ENCODE measurements at places on chromosomes 12 and 14.

GRCh38 chr12:52975820-52976573, 27.1 kb downstream of the KRT18 start:
- DNase-seq = no peak

GRCh38 chr14:105465209-105466031, 9.2 kb upstream of the CRIP2 start:
- DNase-seq = no peak

GRCh38 chr14:31060253-31060875, 34.2 kb upstream of the STRN3 start:
- no peak for DNase-seq

- DNase-seq = no peak
Measured at GRCh38 chr14:56120091-56120691, 2.0 kb downstream of the PELI2 start.

DNA sequence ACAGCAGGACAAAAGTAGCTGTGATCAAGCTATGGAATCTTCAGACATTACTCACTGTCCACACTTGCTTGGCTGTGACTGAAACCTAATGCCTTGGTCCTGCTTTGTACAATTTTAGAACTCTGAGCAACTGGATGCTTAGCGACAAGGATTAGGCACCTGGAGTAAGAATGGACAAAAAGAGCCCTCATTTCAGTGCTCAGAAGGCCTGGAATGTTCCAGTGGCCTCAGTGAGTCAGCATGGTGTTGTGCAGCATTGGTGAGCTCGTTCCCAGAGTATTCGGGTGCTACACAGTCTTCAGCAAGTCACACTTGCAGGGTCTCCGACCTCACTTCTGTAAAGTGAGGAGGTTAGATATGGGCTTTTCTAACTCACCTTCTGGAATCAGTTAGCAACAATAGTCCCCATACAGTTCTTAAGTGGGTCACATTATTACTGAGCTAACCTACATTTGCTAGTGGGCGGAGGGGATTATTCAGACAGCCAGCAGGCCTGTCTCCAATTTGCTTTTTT, 108.0 kb upstream of the MDM1 start:
- no peak for DNase-seq

DNA sequence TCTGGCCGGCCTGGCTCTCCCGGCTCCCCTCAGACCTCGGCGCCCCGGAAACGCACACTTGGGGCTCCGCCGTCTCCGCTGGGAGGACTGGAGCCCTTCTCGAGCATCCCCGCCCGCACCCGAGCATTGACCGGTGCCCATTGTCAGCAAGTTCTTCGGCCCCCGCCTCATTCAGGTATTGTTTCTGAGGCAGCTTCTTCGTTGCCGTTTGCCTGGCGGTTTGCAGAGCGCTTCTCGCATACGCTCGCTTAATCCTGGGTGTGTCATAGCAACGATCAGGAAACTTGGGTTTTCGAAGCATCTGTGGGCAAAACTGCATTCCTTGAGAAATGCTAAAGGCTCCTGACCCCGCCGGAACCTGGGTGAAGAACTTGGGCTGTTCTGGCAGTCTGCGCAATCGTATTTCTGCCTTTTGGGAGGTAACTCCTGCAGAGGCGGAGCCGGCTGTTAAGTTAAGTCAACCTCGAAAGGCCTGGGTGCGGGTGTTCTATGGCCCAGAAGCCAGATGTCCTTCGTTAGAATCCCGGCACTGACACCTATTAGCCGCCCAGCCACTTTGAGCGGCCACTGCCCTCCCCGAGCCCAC, 518 bp downstream of the GSKIP start:
- DNase-seq = peak; percentile 55

DNA sequence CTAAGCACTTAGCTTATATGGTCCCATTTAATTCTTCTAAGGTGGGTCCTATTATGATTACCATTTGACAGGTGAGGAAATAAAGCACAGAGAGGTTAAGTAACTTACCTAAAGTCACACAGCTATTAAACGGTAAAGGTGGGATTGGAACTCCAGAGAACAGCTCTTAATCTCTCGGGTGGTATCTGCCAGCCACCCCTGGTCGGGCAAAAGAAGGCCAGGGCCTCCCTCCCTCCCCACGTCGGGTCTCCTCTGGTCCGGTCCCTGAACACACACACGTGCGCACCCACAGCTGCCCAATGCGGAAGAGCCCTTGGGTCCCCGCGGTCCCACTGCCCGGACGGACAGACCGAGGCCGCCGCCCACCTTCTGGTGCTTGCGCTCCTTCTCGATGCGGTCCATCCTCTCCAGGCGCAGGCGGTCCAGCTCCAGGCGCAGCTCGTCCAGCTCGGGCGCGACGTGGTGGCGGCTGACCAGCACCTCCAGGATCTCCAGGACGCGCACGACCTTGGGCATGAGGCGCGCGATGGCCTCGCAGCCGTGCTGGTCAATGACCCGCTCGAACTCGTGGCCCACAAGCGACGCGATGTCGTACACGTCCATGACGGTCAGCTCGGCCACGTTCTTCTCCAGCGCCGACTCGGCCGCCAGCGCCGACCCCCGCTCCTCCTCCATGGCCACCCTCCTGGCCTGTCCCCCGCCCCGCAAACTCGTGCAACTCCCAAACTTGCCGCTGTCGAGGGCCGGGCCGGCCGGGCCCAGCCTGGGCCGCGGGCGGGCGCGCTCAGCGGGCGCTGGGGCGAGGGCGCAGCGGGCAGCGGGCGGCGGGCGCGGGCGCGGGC, 490 bp downstream of the RILPL1 start:
- DNase-seq = peak; percentile 3

GRCh38 chr12:41189395-41190251, 1.5 kb downstream of the PDZRN4 start:
- no peak for DNase-seq

DNA sequence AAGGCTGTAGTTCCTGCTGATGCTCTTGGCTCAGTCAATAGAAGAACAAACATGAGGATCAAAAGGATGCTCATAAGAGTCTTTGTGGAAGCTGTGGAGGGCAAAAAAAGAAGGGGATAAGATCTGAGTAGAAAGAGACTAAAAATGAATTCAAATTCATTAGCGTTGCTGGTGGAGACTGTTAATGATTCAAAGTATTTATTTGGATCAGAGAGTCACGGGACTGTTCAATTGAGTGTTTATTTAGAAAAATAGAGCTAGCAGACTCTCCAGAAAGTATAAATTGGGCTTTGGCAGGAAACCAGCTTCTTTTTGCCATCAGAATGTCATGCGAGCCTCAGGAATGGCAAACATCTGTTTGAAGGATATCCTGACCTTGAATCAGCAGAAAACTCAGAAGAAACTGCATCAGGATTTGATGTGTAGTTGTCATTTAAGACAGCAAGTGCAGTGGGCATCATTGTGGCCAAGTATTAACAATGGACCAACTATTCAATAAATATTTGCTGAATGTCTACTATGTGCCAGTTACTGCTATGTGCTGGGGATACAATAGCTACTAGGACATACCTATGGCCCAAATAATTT, 126.4 kb downstream of the TBC1D30 start:
- no peak for DNase-seq

- DNase-seq = no peak
Measured at GRCh38 chr14:60639674-60640073, 9.6 kb downstream of the SIX1 start.

GRCh38 chr12:76340680-76341435, 7.4 kb downstream of the BBS10 start:
- DNase-seq = no peak

DNA sequence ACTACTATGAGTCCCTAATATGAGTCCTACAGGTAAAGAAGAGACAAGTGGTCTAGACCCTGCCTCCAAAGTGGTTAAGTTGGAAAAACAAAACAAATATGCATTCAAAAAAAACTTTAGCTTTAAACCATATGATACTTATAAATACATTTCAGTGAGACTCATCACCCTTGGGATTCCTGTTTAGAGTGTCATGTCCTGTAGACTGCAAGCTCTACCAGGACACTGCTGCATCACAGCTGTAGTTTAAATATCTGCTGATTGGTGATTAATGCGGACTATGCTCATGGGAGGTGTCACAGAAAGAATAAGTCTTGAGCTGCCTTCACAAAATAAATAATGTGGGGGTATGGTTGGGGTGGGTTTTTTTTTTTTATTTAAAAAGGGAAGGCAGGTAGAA, 8.8 kb upstream of the LGR5 start:
- no peak for DNase-seq

GRCh38 chr12:24408305-24408704, 458.8 kb upstream of the SOX5 start:
- peak; percentile 14 for DNase-seq

DNA sequence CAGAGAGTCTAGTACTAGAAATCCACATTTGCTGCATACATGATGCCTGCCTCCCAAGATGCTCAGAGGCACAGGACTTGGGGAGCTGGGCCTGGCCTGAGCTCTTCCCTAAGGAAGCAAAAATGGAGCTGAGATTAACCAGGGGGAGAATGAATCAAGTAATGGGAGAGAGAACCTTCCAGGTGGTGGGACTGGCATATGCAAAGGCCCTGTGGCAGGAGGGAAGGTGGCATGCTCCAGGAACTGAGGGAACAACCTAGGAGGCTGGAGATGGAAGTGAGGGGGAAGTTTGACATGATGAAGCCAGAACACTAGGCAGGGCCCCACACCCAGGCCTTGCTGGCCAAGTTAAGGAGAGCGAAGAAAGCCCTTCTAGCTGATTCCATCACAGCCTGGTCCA, 23.3 kb downstream of the TMEM63C start:
- DNase-seq = no peak

GRCh38 chr12:103779410-103780092, 61.5 kb downstream of the NT5DC3 start:
- DNase-seq = no peak

- no peak for DNase-seq
Measured at GRCh38 chr12:119786539-119786938, 90.6 kb downstream of the CIT start.

DNA sequence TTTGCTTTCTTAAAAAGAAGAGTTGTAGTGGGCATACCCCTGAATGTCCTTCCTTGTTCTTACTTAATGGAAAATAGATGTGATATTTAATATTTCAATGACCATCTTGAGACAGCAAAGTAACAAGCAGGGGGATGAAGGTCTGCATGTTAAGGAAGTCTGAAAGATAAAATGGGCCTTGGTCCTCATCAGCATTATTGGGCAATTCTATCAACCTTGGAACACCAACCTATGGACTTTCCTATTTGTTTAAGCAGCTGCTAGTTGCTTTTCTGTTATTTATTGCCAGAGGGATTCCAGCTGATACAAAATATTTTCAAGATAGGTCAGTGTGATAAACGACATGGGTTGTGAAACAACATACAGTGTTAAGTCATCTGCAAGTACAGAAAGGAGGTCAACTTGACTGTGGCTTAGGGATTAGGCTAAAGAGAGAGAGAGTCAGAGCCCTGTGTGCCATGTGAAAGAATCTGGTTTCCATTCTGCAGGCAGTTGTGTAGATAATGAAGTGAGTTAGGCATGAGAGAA, 16.4 kb upstream of the A2M start:
- no peak for DNase-seq

GRCh38 chr12:127885954-127886750, 380.8 kb upstream of the TMEM132C start:
- no peak for DNase-seq

GRCh38 chr14:104865631-104866441, 768 bp downstream of the CEP170B start:
- DNase-seq = peak; percentile 30

- no peak for DNase-seq
Measured at GRCh38 chr14:71204768-71205167, 297.5 kb downstream of the PCNX1 start.

DNA sequence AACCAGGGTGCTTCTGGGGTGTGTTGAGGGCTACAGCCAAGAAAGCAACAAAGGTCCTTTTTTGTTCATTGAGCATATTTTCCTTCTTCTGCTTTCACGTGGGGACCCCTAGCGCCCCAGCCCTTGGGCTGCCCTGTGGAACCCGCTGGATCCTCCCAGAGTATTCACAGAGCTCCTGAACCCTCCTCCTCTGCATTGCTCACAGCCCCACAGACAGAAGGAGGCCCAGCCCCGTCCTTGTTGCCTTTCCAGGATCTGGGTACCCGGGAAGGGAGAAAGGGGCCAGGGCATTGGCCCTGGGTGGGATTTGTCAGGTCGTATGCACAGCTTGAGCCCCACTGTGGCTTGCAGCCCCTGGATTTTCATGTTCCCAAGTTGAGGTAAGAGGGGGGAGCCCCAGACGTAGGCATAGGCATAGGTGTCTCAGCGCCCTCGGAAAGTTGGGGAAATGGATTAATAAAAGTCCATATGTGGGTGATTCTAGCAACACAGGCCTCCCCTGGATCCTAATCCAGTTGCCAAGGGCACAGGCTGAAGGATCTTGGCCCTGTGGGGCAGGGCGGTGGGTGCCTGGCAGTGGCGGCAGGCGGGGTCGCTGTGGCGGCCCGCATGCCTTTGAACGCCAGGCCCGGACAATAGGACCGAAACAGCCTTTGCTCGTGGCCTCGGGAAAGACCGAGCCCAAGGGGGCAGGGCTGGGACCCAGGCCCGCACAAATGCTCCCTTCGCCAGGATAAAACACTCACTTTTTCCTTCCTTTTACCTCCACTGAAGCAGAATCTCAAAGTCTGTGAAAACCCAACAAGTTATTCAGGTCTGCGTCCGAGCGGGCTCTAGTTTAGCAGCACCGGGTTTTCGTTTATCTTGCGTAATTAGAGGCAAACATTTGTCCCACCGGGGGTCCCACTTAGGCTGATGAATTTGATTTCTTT, 3.0 kb upstream of the HOXC10 start:
- DNase-seq = no peak

DNA sequence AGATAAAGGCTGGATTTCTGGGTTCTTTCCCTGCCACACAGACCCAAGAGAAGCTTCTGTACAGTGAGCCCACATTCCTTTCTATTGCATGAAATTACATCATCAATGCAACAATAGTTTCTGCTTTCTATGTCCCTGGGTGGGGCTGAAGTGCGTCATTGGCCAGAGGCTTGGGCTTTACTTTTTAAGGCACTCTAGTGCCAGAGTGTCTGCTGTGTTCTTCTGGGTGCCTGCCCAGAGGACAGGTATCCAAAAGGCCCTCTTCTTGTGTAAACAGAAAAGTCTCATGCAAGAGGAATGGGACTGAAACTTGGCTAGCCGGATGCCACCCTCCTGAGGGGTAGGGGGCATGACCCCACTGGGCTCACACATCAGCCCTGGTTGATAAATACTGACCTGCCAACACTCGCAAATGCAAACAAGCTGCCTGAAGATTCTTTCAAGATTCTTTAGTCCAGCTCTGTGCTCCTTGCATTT, 5.9 kb downstream of the KRT86 start:
- DNase-seq = no peak

- DNase-seq = no peak
Measured at GRCh38 chr14:44833376-44834060, 128.2 kb downstream of the KLHL28 start.

DNA sequence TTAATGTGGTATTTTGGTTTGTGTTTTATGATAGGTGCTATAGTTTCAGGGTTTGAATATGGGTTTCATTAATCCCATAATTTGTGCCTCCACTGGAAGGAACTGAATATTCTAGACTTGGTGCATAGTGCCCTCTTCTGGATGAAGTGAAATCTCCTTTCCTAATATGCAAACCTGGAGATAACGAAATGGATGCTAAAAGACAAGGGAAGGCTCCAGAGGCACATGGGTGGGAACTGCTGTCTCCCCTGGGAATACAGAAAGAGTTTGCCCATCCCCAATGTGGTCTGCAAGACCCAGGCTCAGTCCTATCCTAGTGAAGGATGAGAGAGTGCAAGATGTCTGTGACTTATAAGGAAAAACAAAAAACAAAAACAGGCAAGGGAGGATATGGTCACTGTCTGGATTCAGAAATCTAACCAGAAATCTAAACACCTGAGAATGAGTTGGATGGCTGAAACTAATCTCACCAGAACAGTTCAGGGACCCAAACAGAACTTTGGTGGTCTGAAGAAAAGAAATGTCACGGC, 142.3 kb upstream of the TMPO start:
- DNase-seq = peak; percentile 66
